ENCODE measurements at places on chromosomes 16 and 17.

GRCh38 chr17:61436273-61436672, 15.9 kb upstream of the TBX4 start:
- DNase-seq, result no peak

GRCh38 chr17:58192612-58193011, at the start of gene EPX:
Gene EPX, plus strand, starts transcription at chr17:58192726. Its CDS starts 121 bp downstream, at chr17:58192847.
- DNase-seq, result no peak

DNA sequence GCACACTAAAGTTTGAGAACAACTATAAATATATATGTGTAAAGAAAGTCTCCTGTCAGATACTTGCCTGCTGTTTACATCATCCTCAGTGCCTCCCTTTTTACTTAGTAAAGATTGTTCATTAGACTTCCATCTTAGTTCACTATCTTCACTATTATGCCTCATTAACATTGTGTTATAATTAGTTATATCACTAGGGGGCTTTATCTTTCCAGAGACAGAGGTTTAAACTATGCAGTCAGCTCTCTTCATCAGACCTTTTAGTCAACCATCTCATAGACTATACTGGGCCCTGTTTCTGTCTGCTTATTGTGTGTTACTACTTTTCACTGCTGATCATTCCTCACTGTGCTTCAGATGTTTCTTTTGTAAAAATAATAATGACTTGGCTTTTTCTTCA, 630.8 kb upstream of the KIF2B start:
- DNase-seq, result no peak

DNA sequence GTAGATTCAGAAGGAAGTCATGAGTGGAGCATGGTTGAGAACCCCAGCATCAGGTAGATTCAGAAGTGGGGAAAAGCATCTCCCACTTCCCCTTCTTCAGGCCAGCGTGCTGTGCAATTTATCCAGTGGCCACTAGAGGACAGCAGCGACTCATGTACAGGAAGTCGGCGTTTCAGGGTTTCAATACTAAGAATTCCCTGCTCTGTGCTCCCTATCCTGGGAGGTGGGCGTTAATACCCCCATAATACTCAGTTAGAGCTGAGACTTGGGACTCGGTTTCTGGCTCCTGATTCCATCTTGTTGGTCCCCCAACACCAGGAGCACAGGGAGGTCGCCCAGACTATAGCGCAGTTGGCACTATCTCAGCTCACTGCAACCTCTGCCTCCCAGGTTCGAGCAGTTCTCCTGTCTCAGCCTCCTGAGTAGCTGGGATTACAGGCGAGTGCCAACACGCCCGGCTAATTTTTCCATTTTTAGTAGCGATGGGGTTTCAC, 75.3 kb upstream of the AMZ2 start:
- no peak for DNase-seq

DNA sequence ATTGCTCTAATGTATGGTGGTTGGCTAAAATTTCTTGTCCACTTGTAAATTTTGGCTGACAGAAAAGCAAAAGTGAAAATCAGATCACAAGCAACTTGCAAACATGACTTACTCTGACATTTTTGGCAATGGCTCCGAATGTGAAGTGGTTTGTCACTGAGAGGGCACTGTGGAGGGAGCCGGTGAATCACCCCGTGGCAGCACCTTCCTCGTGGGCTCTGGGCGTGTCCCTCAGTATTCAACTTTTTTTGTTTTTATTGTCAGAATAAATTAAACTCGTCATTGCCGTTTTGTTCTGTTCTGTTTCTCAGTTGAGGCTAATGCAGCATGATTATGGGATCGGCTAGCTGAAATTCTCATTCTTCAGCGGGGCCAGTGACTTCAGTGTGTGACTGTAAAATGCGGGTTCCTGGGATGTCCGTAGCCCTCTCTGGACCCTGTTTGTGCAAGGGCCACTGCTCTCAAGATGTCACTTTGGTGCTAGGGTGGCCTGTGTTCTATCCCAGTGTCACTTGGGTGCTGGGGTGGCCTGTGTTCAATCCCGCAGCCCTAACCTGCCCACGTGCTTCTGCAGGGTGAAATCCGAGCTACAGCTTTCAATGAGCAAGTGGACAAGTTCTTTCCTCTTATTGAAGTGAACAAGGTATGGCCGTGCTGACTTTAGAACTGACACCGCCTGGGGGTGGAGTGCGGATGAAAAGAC, 48.8 kb downstream of the RPA1 start:
- DNase-seq, result no peak

DNA sequence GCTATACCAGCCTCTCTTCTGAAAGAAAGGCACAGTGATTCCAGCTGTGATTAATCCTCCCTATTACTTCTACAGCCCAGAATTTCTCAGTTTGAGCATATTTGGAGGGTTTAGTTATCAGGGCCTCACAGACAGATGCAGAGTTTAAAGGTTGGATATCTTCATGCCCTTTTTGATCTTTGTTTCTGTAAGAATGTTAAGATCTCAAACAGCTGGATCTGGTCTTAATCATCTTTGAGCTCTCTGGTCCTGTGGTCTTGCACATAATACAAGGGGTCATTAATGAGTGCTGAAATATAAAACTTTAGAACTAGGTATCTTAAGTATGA, 9.1 kb upstream of the ARL2BP start:
- DNase-seq, result no peak

- no peak for DNase-seq
These were observed 474 bp downstream of the CBX8 start for GRCh38 chr17:79796444-79796762.

DNA sequence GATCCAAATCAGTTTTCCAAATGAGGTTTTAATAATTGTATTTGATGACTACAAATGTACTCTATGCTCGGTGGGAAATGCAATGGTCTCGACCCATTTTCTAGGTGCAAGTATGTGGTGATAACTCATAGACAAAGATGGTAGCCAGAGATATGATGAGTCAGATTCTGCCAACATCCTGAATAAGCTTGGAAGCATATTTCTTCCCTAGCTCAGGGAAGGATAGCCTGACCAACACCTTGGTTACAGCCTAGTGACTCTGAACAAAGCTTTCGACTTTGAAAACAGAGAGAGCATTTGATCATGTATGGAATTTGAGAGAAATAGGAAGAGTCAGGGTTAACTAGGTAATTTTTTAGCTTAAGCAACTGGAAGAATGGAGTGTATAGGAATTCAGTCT, 128.3 kb upstream of the MYOCD start:
- DNase-seq, result no peak

GRCh38 chr17:66920950-66921349, 43.6 kb upstream of the CACNG4 start:
- DNase-seq, result no peak

GRCh38 chr16:23225634-23226033, 43.1 kb downstream of the SCNN1G start:
- DNase-seq, result no peak

- DNase-seq, result no peak
These were observed 6.9 kb upstream of the SSTR5 start for GRCh38 chr16:1065469-1066128.

GRCh38 chr17:27384261-27384701, 72.0 kb upstream of the KSR1 start:
- DNase-seq, result peak; percentile 92

DNA sequence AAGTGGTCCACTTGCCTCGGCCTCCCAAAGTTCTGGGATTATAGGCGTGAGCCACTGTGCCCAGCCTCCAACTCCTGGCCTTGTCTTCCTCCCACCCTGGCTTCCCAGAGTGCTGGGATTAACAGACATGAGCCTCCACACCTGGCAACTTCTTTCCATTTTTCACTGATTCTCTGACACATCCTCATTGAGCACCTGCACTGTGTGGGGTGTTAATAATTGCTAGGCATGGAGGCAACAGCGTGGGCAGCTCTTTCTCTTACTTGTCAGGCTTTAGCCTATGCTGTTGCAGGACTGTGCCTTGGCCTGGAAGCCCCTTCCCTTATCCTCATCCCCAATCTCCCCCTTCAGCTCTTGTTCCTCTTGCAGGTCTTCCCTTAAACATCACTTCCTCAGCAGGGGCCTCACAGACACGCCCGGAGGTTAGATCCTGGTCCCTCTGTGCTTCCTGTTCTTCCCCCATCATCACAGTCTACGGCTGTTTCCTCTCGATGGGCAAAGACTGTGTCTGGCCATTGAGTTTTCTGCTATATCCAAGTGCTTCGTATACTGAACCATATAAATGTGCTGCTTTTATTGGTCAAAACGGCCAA, 7.9 kb downstream of the QPRT start:
- DNase-seq, result no peak

- no peak for DNase-seq
These were observed 185.2 kb downstream of the SOX9 start for GRCh38 chr17:72306037-72306436.

DNA sequence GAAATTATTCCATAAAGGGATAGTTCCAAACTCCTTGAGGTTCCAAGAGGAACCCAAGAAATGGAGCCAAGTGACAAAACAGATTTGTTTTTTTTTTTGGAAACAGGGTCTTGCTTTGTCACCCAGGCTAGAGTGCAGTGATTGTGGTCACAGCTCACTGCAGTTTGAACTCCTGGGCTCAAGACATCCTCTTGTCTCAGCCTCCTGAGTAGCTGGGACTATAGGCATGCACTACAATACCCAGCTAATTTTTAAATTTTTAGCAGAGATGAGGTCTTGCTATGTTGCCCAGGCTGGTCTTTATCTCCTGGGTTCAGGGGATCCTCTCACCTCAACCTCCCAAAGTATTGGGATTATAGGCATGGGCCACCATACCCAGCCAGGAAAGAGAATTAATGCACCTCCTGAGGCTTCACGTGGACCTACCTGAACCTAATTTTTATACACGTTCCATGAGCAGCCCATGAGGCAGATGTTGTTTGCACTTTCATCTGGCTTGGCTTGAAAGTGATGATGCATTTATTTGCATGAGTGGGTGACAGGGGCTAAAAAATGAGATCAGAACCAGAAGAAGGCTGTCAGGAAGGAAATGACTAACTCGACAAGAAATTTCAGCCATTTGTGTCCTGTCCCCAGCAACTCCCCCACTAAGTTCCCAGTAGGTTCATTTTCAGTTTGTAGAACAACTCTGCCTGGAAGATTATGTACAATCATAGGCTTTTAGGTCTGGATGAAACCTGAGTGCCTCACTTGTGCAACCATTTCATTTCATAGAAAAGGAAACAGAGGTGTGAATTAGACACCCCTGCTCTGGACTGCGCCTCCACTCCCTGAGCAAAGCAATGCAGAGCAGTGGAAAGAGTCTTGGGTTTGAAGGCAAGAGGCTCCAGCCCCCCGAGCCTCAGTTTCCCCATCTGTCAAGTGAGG, 10.3 kb upstream of the IRF8 start:
- DNase-seq, result peak; percentile 41

DNA sequence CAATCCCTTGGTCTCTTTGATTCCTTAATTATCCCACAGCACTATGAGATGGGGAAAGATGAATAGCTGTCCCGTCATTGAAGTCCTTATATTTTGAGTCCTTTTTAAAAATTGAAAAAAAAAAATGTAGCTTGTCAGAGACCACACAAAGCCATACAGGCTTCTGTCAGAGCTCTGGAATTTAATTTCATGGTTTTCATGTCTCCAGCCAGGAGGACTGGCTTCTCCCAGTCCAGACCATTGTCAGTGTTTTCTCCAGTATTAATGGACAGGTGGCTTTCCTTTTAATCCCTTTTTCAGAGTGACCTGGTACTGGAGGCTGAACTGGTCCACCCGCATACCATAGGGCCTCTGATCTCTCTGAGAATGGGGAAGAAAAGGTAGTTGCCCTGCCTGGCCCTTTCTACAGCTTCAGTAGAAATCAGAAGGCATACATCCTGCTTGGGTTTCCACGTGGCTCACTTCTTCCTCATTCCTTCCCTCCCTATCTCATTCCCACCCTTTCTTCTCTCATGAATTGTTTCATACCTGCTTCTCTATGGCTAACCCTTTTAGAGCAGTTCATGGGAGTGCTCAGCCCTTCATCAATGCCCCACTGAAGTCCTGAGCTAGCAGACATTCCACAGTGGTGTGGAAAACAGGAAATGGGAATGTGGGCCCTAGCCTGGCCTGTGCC, 29.1 kb downstream of the TRIM16 start:
- no peak for DNase-seq

- DNase-seq, result no peak
These were observed at the start of gene ZACN for GRCh38 chr17:76078860-76079534. Gene ZACN, plus strand, starts transcription at chr17:76079182. Its CDS starts 83 bp downstream, at chr17:76079265.

- no peak for DNase-seq
These were observed 59.2 kb downstream of the BMERB1 start for GRCh38 chr16:15493466-15494180.

- DNase-seq, result peak; percentile 53
These were observed 13.8 kb downstream of the STXBP4 start for GRCh38 chr17:54982399-54982798.

DNA sequence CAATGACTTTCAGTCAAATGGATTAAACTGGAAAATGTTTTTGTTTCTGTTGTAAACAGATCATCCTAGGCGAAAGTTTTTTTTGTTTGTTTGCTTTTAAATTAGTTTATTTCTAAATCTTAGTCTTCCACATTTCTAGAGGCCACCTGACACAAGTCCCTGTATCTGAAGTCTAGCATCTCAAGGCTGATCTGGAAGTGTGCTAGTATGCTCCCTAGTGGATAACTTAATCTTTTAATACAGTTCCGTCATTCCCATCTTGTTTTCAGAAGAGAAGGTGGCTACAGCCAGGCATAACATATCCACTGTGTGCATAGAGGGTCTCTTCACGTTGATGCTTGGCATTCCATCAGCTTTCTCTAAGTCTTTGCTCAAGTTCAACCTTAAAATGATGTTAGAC, 7.6 kb downstream of the IFT20 start:
- DNase-seq, result no peak

DNA sequence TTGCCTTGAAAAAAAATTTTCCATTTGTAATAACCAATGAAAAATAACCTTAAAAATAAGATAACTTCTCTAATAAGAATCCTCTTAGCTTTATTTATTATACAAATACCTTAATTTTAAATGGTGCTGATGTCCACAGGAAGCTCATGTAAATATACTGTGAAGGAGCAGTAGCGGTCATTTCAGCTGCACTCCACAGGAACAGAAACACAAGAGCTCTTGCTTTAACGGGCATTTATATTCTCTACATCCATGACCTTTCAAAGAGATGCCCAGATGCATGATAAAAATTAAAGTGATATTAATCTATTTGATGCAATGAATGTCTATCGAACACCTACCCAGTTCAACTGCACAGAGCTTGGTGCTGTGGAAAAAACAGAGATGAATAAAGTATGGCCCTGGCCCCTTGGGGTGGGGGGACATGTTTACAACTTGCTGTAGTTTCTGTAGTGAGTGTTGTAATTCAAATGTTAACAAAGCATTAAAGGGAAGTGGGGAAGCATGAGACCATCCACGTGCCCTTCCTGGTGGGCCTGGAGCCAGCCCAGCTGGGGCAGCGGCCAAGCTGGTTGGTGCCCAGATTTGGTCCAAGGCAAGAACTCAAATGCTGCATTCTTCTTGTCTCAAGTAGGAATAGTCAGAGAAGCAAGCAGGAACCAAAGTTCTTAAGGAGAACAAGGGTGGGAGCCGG, 47.9 kb downstream of the IQCK start:
- DNase-seq, result no peak

DNA sequence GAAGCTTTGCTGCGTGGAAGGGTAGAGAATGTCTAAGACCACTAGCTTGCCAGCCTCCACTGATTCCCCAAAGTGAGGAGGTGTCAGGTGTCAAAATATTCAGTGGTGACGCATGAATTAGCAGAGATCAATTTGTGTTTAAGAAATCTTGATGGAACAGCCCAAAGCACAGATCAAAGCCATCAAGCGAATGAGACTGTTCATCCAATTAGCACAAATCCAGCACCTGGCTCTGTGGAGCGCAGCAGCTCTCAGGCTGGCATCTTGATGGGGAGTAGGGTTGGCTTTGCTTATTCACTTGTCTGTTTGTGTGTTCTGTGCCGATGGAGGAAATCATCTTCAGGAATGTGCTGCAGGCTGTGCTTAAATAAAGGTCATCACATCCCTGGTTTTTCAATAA, 456.8 kb upstream of the CCL2 start:
- DNase-seq, result no peak

- DNase-seq, result no peak
These were observed 626 bp downstream of the NUPR1 start for GRCh38 chr16:28537964-28538732.

GRCh38 chr16:78768226-78768625, 668.8 kb downstream of the WWOX start:
- no peak for DNase-seq

Data from AG04449 (cell line).